ENCODE measurements at places on chromosomes 3 and 15.

DNA sequence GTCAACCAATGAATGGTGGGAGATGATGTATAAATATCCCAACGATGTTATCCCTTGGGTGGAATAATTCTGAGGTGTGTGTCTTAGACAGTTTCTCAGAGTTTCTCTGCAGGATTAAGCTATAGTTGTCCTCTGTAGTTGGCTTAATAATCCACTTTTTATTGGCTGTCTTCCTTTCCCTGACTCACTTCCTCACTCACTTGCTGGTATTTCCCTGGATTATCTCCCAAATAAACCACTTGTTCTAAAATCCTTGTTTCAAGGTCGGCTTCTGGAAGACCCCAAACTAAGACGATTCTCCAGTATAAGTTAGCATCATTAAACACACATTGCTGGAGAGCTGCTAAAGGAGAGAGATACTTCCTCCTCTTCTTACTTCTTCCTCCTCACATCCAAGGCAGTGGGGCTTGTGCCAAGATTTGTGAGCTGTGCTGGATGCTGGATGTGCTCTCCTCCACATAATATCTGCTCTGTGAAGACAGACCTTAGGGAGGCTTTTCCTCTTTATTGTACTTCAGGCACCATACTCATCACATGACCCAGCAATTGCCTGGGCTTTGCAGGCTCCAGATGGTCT is 22.5 kb upstream of the ROPN1 start:
- no peak for DNase-seq

DNA sequence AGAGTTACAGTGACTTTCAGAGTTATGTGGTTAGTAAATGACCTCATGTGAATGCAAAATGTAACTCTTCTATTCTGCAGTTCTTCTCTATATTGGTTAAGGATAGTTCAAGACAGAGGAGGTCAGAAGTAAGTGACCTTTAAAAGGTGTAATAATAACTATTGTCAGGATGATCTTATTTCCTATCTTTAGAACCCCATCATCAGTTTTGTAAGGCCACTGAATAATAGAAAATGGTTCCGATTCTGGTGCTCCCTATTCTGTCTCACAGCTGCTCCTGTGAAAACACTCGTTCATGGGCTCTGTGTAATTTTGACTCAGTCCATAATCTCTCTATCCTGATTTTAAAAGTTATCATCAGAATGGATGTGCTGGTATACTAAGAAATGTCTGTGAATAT is 463.3 kb downstream of the LPP start:
- DNase-seq: no peak

DNA sequence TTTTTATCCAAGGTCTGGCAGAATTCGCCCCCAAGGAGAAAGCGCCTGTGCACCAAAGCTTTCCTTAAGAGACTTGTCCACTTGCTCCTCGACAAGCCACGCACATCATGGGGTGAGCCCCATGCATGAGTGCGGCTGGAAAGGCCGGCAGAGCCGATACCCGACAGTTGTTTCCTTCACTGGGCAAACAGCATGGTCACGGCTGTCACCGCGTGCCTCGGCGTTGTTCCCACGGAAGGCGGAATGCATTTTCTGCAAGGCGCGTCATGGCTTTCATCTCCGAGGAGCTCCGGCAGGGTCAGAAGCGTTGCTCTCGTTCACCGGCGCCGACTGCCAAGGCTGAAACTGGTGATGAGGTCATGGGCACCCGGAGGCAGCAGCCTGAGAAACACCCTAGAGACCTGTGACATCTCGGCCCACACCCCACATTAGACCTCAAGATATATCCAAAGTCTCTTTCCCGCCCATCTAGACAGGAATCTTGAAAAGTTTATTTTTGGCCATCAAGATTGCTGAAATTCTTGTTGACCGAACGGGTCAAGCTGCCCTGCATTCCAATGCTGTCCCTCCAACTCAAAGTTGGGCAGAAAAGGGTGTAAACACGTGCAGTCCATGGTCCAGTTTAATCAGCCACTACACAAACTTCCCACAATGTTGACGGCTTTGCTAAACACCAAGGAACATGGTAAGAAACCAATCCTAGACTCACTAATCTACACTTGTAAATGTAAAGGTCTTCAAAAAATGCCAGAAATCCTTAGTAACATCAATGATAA is 604 bp upstream of the TJP1 start:
- DNase-seq: peak; percentile 37

GRCh38 chr3:72186400-72186855 is 401.5 kb upstream of the PROK2 start:
- DNase-seq: no peak

- no peak for DNase-seq
Measured at GRCh38 chr3:12885583-12885930, 44.2 kb upstream of the RPL32 start.

DNA sequence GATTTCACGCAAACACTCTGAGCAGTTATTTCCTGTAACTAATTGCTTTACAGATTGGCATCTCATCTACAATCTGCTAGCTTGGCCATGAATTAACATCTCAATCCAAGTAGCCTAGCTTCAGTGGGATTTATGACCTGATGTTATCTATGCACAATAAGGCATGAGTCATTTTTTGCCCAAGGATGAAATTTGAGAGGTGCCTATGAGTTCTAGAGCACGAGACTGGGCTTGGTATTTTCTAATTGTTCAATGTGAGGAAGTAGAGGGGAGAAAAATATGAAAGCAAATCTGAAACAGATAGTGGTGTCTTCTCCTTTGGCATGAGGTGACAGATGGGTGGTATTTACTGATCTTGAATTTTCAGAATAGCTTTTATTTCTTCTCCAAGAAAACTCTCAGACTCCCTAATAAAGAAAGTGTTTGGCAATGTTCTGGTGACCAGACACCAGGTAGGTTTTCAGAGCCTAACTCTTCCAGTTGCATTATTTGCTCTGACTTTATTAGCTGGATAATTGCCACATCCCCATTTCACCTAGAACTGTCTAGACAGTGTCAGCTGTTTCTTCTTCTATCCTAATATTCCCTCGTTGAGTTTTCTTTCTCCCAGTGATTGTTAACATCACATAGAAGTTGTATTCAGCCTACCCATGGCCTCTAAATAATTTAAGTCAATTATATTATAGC is 301.0 kb upstream of the UMPS start:
- no peak for DNase-seq

DNA sequence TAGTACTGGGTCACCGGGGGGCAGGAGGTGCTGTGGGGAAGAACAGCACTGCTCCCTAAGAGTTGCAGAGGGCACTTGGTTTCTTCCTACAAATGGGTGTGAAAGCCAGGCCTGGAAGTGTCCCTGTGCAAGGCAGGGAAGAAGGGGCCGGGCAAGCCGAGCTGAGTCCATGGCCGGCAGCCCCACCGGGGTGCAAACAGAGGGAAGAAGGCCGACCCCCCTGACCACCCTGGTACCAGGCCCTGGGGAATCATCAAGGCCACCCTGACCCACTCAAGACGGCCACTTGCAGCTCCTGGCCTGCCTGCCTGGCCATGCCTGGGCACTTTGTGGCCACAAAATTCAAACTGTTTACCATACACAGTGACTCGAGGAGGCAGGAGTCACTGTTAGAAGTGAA is 8.7 kb upstream of the DNAJB8 start:
- DNase-seq: peak; percentile 48

- peak; percentile 94 for DNase-seq
Measured at GRCh38 chr15:75758071-75758872, 45.6 kb upstream of the CSPG4 start.

GRCh38 chr3:194282436-194283122 is 68.5 kb downstream of the CPN2 start:
- DNase-seq: no peak

- no peak for DNase-seq
Measured at GRCh38 chr15:58755956-58756355, 6.4 kb upstream of the ADAM10 start.

DNA sequence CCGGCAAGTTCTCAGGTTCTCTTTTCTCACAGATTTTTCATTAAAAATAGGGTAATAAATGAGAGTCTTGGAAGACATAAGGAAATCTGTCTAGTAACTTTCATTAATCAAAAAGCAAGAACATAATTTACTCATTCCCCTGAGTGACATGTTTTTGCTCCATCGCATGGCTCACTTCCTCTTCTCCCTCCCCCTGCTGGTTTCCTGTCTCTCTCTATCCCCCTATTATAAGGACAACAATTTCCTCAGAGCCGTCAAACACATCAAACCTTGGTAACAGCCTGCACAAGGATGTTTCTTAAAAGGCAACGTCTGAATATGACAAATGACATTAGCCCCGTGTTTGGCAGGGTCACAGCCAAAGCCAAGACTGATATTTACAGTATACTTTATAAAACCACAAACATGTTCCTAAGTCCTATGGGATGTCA is 1149.6 kb downstream of the IGSF11 start:
- DNase-seq: no peak

- DNase-seq: no peak
Measured at GRCh38 chr3:43081796-43082195, 24.1 kb downstream of the POMGNT2 start.

GRCh38 chr15:82554849-82555248 is 14.6 kb upstream of the RPS17 start:
- no peak for DNase-seq

GRCh38 chr15:88274553-88275460 is 18.3 kb upstream of the NTRK3 start:
- peak; percentile 95 for DNase-seq

GRCh38 chr15:88912500-88912921 is 668 bp downstream of the MFGE8 start:
- peak; percentile 70 for DNase-seq

GRCh38 chr3:155179966-155180757 is 100.0 kb downstream of the MME start:
- DNase-seq: peak; percentile 5

DNA sequence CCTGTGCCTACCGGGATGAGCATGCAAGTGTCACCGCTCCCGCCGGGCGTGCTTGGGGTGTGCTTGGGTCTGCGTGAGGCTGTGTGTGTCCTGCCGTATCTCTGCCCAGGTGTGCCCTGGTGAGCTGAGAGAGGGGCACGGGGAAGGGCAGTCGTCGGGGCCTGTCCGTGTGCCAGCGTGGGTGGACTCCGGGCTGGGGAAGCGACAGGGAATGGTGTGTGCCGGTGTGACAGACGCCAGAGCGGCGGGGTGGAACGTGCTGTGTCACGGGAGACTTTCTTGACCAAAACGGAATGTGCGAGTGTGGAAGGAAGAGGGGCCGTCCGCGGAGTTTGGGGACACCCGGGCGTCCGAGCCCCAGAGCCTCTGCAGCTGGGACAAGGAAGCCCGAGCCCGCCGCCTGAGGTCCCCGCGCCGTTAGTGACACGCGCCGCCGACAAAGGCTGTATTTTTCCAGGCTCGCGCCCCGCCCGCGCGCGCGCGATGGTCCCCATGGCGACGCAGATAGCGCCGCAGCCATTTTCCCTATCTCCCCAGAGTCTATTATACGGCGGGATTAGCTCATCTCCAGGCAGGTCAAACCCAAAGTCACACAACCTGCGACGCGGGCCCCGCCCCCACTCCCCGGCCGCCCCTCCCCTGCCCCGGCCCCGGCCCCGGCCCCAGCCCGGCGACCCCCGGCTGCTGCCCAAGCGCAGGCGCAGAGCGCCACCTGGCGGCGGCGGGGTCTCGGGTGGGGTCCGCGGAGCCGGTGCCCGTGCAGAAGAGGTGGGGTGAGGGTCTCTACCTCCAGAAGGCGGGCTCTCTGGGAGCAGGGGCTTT is 4.5 kb upstream of the GATA2 start:
- peak; percentile 99 for DNase-seq

GRCh38 chr3:150407808-150408220 is 284 bp upstream of the TSC22D2 start:
- peak; percentile 90 for DNase-seq

DNA sequence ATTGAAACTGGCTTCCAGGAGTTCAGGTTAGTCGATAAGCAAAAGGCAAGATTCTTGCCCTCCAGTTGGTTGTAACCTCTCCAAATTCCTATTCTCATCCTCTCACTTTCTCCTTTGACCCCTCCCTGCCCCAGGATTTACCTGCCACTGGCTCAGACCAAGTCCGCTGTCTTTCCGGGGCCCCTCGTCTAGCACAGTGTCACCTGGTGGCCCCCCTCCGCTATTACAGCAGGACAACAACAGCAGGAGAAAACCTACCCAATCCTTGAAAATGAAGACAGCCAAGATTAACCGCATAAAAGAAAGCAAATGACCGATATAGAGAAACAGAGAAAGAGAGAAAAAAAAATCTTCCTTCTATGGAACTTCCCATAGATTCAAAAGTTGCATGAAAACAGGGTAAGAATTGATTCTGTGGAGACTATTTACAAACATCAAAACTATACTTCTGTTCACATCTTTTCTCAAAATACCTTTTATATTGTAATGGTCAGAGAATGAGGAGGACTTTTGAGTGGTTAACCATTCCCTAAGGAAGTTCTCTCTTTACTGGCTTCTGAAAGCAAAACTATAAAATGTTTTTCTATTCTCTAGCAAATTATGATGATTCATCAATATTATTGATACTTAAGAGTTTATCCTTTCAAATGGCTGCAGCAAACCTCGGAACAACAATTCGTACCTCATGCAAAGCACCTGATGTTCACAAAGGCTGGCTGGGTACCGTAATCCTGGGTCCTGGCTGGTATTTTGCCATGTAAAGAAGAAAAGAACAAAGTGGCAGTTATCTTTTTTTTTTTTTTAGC is 10.0 kb upstream of the ST8SIA2 start:
- DNase-seq: peak; percentile 77

GRCh38 chr15:74635228-74635627 is 19.6 kb downstream of the CLK3 start:
- DNase-seq: peak; percentile 85

DNA sequence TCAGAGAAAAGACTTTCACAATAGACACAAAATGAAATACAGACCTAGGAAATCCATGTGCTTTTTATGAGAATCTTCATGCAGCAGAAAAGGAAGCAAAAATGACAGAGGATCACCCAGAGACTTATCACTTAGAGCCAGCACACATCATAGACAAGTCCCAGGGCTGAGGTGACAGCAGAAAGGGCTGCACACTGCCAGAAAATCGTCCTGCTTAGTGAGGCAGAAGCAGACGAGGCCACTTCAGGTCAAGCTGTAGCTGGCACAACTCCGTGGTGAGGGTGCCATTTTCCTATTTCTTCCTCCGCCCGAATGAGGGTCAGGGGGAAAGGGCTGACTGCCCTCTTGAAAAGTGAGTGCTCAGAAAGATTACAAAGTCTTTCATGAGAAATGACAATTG is 95.9 kb upstream of the TNIK start:
- DNase-seq: no peak

DNA sequence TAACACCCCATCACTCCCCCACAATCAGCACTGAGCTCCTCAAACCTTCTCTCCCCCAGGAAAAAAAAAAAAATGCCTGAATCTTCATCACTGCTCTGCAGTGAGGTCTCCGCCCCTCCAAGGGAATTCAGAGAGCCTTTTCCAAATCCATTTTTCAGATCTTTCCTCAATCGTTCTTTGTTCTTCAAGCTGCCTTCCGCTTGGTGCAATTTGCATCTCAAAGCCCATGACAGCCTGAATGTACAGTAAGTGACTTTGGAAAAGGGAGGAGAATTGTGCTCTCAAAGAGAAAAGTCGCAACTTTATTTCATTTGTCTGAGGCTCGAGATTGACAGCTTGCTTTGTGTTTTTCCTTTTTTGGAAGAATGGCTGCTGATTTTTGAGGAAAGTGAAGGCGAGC is 75.0 kb downstream of the CORO2B start:
- peak; percentile 9 for DNase-seq

DNA sequence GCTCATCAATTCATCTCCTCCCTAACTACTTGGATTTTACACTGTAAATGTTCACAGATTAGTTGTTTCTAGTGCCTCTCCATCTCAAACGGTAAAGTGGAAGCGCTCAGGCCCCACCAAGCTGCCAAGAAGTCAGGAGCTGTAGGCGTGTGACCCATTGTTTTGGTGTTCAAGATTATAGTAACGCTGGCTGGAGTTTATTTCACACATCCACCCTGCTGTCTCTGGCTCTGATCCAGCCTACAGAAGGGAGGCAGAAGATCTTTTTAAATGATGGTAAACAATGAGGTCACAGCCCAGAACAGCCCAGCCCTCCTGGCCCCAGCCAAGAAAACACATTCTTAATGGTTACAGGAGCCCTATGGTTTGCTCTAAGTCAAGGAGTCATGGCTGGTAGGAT is 25.7 kb upstream of the GALNT15 start:
- DNase-seq: no peak

All from H7 (cell line).